ENCODE measurements at places on chromosomes 7 and 10.

- no peak for DNase-seq
These were observed 146.2 kb upstream of the NFE2L3 start for GRCh38 chr7:26005683-26006410.

GRCh38 chr7:144780071-144780608 is 55.7 kb downstream of the TPK1 start:
- DNase-seq = no peak

DNA sequence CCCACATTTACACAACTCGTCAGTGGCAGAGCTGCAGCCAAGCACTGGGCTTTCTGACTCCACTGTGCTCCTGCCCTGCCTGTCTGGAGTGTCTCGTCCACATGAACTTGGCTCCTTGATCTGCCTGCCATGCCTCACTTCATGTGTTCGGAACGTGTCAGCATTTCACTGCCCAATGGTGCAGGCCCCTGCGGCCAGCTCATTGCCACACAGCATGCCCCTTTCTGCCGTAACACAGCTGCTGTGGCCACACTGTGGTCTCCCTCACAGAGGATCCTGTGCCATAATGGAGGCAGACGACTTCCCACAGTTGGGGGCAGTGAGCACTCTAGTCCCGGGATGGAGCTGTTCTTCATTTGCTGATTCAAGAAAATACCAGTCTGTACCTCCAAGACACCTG is 94.2 kb upstream of the GJD4 start:
- no peak for DNase-seq

DNA sequence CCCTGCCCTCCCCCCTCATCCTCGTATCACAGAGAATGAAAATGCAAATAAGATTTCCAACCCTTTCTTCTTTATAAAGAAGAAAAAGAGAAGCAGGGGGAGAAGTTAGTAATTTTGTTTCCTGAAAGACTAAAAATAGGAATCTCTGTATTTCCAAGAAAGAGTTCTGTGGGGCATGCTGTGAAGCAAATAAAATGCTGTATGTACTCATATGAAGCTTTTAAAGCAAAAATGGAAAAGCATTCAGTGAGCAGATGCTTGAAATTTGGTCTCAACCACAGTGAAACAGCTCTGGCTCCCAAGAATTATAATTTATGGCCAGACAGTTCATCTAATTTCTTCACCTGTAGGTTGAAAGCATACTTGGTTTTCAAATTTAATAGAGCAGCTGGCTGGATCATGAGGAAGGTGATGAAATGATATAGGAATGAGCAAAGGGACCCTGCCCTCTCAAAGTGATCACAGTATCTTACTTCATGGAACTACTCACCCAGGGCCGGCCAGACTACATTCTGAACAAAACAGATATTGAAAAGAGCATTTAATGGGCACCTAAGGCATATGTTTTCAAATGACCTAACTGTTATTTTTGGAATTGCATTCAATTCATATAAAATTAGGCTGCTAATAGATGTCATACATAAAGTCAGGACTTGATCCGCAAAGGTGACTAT is 31.4 kb downstream of the SVIL start:
- DNase-seq = no peak

DNA sequence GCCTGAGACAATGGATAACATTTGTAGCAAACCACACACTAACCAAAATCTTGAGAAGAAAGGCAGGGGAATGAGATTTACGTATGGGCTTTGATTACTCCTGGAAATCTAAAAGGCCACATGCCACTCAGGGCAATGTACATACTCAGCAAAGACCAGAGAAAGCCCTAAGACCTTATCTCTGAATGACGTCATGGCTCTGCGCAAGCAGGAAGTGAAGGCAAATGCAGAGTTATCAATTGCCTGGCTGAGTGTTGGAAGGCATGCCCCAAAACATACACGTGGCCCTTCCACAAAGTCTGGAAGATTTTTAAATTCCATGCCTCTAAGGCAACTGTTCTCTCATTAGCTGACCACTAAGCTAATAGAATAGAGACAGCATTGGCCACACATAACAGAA is 90.9 kb upstream of the NRBF2 start:
- DNase-seq = no peak

GRCh38 chr7:130276796-130277762 is 10.4 kb downstream of the CPA2 start:
- no peak for DNase-seq

DNA sequence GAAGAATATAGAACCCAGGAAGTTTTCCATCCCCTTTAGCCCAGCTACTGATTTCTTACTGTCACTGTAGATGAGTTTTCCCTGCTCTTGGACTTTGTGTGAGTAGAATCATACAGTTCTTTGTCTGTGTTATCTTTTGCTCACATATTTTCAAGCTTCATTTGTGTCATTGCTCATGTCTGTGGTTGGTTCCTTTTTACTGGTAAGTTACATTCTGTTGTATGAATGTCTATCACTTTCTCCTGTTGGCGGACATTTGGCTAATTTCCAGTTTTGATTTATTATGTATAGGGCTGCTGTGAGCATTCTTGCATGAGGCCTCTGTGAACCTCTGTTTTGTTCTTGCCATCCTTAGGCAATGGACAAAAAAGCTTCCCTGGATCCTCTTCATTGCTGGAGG is 5.3 kb downstream of the GLRX3 start:
- no peak for DNase-seq

DNA sequence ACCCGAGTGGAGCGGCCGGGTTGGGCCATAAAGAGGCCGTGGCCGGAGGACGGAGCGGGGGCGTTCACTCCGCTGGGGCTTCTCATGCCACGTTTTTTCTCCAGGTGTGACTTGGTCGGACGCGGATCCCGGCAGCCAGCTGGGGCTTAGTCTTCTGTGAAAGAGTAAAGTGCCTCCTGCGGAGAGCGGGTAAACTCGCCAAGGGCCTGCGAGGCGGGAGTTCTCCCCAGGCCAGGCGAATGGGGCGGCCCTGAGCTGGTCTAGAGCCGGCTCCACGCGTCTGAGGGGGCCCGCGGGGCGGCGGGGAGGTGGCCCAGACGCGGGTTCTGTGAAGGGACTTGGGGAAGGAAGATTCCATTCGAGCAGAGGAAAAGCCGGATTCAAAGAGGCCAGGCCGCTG is 86.3 kb upstream of the VIPR2 start:
- no peak for DNase-seq

DNA sequence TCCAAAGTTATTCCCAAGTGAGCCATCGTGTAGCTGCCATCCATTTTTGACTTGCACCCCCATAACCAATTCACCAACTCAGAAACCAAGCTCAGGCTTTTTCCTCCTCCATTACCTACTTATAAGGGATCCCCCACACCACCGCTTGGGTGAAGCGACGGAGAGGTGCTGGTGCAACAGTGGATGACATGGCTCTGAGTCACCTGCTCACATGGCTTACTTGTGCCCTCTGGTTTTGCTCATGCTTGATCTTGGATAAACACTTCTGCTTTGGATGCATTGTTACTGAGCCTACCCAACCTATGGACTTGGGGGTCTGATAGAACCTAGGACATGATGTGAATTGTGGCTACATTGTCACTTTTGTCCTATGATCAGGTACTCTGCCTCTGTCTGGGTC is 12.0 kb upstream of the AKR1B1 start:
- DNase-seq = no peak

GRCh38 chr10:12984165-12984747 is 17.3 kb downstream of the CCDC3 start:
- DNase-seq = no peak

DNA sequence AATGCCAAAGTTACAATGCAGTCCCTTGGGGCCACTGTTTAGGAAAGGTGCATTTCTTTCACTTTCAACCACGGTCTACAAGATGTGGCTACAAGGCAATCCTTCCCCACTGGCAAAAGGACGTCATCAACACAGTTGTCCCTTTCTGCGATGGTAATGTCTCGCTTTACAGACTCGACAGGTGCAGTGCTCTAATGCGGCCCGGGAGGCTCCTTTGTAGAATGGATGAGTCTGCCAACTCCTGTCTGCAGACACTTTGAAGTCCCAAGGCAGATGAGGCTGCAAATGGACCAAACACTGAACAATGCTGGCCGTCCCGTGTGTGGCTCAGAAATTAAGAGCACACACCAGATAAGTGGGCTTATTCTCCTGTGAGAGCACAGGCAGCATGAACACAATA is 133.7 kb downstream of the PIP4K2A start:
- DNase-seq = no peak

DNA sequence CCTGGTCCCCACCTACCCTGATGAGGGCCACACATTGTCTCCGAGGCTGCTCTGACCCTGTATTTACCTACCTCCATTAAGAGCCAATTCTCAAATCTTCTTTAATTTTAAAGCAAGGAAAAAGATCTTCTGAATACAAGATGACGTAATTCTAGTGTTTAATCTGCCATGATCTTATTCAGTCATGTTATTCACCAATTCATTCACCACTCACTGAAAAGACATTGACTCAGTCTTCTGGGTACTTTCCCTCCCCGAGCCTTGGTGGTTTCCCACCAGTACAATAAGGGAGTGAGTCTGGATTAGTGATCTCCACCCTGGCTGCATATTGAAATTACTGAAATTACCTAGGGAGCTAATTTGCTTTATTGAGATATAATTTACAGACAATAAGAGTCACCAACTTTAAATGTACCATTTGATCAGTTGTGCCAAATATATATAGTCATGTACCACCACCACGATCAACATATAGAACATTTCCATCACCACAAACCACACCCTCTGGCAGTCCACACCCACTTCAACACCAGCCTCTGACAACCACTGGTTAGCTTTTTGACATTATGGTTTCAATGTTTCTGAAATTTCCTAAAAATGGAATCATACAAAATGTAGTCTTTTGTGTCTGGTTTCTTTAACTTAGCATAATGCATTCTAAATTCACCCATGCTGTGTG is 117.5 kb upstream of the UNC5B start:
- DNase-seq = no peak

DNA sequence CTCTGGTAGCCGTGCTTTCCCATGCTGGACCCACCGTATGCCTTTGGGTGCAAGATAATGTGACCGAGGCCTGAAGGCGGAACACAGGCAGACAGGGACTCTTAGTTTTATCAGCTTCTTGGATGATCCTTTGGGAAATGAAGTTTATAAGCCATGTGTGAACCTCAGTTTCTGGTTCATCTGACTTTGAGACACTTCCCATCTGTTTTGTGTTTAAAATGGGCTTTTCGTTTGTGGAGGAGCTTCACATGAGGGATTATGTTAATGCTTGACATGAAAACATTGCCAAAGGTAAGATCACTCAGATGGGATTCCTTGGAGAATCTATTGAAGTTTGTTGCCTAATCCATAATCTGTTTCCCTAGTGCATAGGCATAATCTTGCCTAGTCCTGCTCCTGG is 249.8 kb upstream of the LYZL1 start:
- no peak for DNase-seq

DNA sequence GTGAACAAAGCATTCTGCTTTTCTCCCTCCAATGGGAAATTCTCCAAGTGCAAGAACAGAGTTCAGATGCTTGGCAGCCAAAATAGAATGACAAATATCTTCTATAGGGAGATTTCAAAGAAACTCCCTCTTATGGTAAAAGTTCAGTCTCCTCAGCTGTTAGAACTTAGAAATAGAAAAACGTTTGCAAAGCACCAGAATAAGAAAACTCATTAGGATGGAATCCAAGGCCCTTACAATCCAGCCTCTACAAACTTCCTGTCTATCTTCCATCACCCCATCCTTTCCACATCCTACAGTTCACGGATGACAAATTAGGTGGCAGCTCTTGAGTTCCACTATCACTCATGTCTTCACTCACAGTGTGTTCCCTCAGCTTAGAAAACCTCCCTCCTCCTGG is 25.7 kb downstream of the FAM13C start:
- no peak for DNase-seq
